Activated CD4-positive, alpha-beta T cell treated with anti-CD3 and anti-CD28 coated beads, Interleukin-2, amount 50 U/mL, for 4 hours (primary cell): ENCODE measurements at places on chromosomes 5 and 9.
A peak's percentile ranks its signal among the peaks of the same experiment; 100 is the strongest.

- DNase-seq, result no peak
These were observed 25.2 kb downstream of the COL23A1 start for GRCh38 chr5:178564811-178565550.

- DNase-seq, result no peak
These were observed 12.4 kb upstream of the CXXC5 start for GRCh38 chr5:139635606-139636206.

DNA sequence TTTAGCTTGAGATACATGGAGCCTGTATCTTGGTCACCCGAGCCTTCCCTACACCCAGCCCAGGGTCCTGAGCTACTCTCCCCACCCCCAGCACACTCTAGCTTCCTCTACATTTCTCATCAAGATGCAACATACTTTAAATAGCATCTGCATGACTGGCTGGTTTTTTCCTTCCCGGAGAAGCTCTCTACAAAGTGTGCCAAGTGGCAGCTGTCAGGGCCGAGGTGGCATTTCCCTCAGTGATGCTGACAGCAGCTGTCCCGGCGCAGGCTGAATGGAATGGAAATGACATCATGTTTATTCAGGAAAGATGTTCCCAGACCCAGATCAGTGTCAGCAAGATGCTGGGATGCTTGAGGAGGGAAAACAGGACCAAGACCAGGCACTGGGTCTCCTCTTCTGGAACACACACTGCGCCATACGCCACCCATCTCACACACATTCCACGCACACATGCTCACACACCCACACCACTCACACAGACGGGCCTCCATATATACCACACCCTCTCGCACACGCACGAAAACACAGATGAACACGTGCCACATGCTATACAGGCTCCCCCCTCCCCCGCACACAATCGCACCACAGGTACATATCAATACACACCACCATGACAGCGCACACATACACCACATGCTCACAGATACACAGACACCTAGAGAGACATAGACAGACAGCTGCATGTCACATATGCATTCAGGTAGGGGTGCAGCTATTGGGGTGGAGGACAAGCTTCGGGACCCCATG is 67.8 kb downstream of the LHX2 start:
- no peak for DNase-seq

DNA sequence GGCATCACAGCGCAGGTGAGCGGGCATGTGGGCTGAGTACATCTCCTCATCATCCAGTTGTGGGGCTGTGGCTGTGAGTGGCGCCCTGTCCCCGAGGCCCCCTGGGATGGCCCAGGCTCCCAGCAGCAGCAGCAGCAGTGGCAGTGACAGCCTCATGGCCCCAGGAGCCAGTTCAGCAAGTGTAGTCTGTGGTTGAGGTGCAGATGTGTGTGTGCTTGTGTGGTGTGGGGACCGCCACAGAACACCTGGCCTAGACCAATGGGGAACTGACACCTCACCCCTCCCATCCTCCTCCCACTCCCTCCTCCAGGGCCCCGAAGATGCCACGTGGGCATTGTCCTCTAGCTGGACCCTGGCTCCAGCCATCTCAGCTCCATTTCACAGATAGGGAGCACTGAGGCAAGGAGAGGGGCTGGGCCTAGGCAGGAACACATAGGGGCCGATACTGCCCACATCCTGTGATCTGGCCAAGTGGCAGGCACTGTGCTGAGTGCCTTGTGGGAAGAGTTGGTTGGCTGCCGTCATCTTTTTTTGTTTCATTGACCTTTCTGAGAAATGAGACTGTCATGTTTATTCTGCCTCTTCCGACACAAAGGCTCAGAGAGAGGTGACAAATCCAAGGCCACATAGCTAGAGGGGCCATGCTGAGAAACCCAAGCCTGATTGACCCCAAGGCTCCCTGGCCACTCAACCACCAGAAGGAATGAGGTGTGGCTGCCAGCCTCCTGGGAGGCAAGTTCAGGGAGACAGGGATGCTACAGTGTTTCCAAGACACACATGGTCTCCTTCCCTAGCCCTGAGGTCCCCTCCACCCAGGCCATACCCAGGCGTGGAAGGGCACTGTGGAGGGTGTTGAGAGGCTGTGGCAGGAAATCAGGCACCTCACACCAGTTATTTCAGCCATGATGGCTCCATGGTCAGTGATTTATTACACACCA is at the start of gene MZB1:
Gene MZB1, minus strand, starts transcription at position 213 of the 938 bp plus-strand sequence. Its CDS starts 57 bp downstream, at position 156.
- peak; percentile 48 for DNase-seq

- DNase-seq, result no peak
These were observed 53.8 kb downstream of the GCNT1 start for GRCh38 chr9:76512826-76513225.

- no peak for DNase-seq
These were observed 520.2 kb upstream of the NUDT12 start for GRCh38 chr5:104082754-104083153.

DNA sequence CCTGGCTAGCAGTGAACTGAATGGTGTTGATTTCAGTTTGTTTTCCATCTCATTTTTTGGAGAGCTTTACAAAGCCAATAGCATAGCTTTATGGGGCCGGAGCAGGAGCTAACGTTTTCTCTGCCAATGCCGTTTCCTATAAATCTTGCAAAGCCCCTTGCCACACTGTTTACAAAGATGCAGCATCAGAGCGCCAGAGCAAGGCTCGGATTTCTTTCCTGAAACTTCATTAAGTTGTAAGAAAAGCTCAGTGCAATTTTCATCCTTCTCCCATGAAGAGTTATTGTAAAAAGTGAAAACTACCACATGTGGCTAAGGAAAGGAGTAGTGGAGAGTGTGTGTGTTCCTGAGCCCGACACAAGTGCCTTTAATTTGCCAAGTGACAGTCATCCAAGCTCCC is 178.2 kb upstream of the GDNF start:
- DNase-seq, result no peak

- DNase-seq, result no peak
These were observed 474.5 kb downstream of the ENC1 start for GRCh38 chr5:74166064-74166463.

GRCh38 chr9:20396509-20396908 is 225.8 kb downstream of the MLLT3 start:
- DNase-seq, result no peak

DNA sequence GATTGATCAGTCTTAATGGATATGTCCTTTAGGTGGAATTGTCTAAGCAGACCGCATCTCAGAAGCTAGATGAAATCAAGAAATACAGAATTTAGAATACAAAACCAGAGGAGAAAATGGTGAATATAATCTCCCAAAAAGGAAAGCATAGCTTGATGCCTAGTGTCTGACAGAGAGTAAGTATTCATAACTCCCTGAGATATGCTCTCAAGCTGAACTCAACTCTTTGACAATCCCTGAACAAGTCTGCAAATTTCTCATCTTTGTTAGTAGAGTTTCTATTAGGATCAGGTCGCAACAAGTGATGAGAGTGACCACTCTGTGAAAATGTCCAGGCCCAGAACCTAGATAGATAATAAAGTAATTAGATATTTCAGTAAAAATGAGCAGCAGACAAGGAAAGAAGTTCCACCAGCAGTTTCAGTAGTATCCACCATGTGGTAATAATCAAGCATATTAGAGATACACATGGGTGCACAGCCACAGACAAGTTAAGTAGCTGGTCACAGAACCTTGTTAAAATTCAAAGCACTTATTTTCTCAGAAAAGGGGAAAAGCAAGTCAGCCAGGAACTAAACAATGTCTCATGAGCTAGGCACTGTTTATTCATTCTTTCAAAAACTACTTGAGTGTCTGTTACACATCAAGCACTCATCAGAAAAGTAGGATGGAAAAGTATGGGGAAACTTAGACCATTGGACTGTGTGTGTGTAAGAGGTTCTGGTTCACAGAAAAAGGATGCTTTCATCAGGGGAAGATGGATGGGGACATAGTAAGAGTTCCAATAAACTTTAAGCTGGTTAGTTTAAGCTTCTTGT is 481.5 kb upstream of the TUSC1 start:
- DNase-seq, result no peak

GRCh38 chr9:130497139-130497538 is 52.4 kb downstream of the ASS1 start:
- DNase-seq, result no peak

DNA sequence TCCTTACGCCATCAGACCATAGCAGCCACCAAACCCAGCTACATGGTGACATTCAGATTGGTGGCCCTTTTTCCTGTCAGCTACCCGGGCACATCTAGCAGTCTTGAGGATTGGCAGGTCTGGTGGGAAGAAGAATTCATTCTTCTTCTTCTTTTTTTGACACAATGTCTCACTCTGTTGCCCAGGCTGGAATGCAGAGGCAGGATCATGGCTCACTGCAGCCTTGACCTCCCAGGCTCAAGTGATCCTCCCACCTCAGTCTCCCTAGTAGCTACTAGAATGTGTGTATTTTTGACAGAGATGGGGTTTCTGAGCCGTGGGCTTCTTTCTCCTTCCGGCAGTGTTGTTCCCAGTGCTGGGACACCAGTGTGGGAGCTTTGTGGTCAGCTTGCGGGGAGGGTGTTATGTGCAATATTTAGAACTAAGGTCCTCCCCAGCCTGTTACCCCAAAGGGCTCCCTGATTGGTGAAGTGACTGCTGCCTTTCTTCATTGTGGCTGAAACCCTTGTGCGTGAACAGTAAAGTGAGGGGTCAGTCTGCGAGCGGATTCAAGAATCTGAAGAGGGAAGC is 3.4 kb downstream of the NTMT1 start:
- DNase-seq, result no peak

DNA sequence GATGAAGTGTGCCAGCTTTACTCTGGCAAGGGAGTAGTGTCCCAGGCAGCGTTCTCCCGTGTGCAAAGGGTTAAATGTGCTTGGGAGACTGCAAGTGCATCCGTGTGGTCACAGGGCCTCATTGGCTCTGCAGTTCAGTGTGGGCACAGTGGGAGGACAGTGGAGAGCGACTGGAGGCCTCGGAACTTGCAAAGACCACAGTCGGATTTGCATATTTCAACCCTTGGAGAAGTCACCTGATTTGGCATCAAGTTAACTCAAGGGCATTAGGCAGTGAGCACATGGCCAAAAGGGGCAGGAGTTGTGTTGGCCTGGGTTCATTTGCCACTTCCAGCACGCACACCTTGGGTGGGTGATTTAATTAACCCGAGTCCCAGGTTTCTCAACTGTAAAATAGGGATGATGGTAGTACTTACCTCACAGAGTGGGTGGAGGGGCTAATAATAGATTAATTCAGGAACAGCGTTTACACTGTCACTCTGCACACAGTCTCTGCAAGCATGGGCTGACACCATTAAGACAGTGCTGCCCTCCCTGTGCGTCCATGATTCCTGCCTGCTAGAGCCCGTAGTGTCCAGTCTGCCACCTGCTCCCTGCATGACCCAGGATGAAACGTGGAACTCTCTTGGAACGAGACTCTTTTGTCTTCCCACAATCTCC is 22.7 kb downstream of the JADE2 start:
- no peak for DNase-seq

- no peak for DNase-seq
These were observed 1.1 kb upstream of the LCN9 start for GRCh38 chr9:135661816-135662560.

GRCh38 chr5:38751103-38751502 is 94.7 kb upstream of the OSMR start:
- no peak for DNase-seq

DNA sequence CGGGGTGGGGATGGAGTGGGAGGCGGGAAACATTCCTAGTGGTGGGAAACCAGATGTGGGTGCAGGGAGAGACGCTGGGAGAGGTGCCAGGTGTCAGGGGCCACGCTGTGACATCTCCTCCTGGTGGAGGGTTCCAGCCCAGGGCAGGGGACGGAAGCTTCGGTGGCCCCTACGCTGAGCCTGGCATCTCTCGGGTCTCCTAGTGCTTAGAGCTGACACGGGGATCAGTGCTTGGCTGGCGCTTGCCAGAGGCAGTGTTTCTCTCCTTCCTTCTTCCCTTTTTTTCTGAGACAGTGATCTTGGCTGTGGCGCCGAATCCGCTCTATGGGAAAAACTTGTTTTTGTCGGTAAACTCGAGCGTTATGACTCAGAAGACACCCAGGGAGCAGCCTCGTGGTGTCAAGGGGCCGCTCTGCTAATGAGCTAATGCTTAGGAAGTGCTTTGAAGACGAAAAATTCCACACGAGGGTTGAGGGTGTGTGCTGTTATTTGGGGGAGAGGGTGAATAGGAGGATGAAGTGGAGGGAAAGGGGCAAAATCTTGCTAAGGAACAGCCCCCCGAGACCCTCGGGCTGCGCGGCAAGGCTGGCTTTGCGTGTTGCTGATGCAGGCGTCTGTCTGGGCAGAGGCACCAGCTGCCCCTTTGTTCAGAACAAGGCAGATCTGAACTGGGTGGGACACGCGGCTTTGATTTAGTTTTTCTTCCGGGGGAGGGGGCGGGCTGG is 20.4 kb upstream of the IER5L start:
- no peak for DNase-seq

DNA sequence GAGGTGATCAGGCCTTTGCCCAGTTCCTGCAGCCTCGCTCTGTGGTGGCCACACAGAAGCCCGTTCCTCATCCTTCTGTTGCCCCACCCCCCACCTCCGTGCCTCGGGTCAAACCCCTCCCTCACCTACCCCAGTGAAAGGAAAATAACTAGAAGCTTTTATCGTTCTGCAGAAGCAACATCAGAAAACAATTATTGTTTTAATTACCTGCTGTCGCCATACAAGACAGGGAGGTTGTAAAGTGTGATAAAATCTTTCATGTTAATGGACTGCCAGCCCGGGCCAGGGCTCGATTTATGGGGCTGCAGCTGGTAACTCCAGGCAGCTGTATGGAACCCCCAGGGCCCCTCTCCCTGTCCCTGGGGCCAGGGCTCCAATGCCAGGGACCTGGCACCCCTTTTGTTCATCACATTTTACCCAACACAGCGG is 20.6 kb downstream of the UNC5A start:
- no peak for DNase-seq

- peak; percentile 53 for DNase-seq
These were observed 29.6 kb upstream of the UBAC1 start for GRCh38 chr9:135990468-135991429.

DNA sequence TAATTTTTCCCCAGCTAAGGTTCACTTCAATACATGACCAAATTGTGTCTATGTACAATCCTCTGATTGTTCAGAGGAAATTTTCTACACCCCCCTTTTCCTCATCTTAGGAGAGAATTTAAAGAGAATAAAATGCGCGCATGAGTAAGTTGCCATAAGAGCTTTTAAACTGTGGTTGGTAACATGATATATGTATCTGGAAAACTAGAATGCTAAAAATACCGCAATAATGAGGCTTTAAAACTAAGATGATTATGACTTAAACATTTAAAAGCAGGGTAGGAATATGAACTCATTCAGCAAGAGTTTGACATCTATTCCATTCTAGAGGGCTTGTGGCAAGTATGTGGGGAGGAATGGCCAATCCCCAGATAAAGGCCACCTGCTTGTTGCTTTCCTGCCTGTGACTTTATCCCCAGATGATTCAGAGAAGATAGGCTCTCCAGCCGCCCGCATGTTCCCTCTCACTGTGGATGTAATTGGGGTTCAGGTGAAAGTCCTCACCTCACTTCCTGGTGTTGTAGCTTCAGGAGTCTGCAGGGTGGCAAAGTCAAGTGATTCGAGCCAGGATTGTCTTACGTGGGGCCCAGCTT is 26.5 kb upstream of the BASP1 start:
- no peak for DNase-seq

GRCh38 chr5:111268300-111268699 is 44.1 kb downstream of the CAMK4 start:
- DNase-seq, result no peak
